ENCODE measurements at places on chromosomes 3 and 15.

DNA sequence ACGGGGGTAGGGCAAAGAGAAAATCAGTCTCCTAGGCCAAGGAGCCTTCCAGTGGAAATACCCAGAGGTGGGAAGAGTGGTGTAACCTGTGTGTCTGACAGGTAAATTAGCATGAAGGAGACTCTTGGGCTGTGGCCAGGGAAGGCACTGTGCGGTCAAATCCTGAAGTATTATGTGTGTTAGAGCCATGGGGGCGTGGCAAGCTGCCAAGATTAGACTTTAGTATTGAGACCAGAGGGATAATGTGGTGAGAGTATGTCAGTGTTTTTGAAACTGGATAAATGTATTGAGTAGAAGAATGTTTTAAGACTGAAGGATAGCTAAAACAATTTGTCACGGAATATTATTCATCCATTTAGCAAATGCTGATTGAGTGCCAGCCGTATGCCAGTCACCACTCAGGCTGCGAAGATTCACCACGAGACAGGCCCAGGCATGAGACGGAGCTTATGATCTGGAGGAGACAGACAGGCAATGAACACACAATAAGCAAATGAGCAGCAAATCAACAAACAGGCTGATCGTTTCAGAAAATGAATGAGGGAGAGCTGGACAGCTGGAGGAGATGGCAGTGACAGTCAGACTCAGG, 445.9 kb downstream of the MCTP2 start:
- DNase-seq = peak; percentile 78

DNA sequence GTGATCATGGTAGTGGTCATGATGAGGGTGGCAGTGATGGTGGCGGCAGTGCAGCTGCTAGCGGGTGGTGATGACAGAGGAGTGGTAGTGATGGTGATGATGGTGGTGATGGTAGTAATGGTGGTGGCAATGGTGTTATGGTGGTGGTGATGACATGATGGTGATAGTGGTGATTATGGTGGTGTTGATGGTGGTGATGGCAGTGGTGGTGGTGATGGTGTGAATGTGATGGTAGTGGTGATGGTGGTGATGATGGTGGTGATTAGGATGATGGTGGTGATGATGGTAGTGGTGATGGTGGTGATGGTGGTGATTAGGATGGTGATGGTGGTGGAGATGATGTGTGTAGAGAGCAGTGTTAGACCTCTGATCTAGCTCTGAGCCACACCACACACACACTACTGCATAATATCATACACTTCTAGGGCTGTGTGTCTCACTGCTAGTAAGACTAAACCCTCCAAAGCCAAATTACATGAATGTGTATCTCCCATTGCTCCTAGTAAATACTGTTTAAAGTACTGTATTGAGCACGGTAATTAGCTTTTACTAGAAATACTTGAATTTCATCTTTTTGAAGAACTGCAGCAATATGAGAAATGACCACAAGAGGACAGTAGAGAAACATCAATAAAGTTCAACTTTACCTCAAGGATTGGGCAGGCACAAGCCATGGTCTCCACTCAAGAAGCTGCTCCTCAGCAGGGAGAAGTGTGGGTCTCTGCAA, 28.8 kb downstream of the TMED3 start:
- no peak for DNase-seq

DNA sequence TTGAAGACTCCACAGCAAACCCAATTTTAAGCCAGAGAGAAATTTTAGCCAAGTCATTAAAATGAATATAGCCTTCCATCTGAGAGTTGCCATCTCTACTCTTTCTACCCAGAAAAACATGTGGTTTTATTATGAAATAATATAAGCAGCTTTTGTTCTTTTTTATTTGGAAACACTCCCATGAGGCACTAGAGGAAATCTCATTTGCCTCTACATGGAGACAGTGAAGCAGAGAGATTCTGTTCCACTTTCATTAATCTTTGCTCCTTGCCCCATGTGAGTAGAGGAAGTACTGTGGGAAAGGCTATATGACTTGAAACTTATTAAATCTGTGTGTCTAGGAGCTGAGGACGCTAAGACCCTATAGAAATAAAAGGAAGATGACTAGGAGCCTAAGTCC, 111.1 kb downstream of the P3H2 start:
- DNase-seq = no peak

GRCh38 chr15:53987480-53987879, 9.2 kb downstream of the UNC13C start:
- DNase-seq = no peak

DNA sequence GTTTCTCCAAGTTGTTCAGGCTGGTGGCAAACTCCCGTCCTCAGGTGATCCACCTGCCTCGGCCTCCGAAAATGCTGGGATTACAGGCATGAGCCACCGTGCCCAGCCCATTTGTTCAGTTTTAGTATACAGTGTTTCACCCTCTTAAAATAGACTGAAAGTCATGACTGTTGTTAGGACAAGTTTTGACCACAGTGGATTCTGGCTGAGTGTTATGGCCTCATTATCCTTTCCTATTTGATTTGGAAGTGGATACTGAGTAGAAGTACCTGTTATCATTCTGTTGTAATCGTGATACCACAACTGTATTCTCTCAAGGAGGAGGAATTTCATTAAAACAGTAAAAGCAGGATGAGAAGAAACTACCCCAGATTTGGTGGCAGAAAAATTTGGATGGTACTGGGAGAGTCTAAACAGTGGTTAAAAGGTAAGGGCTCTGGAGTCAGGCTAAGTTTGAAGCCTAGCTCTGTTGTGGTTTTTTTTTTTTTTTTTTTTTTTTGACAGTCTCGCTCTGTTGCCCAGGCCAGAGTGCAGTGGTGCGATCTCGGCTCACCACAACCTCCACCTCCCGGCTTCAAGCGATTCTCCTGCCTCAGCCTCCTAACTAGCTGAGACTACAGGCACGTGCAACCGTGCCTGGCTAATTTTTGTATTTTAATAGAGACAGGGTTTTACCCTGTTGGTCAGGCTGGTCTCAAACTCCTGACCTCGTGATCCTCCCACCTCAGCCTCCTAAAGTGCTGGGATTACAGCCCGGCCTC, 2.6 kb downstream of the MAP2K1 start:
- no peak for DNase-seq

DNA sequence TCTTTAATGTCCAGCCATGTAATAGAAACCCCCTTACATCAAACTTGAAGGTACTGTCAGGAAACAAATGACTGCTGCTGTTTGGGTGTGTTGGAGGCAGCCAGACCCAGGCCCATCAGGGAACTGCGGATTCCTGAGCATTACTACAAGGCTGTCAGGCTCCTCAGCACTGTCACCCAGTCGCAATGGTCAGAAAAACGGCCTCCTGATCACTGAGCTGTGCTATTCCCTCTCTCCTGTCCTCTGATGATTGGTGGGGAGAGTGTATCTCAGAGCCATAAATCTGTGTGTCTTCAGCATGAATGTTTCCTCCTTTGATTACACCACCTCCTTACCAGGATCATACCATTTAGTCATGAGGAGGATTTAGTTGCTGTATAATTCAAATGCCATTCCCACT, 135.2 kb upstream of the GADL1 start:
- DNase-seq = no peak

DNA sequence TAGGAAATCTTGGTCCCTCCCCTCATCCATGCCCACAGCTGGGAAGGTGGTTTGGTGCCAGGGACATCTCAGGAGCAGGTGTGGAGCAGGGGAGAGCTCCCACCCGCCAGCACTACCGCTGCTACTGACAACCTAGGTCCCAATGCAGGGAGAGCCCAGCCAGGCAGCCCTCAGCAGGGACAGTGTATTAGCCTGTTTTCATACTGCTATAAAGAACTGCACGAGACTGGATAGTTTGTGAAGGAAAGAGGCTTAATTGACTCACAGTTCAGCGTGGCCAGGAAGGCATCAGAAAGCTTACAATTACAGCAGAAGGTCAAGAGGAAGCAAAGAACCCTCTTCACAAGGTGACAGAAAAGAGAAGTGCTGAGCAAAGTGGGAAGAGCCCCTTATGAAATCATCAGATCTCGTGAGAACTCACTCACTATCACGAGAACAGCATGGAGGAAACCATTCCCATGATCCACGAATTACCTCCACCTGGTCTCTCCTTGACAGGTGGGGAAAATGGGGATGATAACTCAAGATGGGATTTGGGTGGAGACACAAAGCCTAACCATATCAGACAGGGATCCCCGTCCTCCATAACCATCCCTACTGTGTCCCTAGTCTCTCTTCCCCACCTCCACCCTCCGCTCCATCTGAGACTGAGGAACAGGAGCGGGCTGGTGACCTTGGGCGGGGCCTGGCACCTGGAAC, 218.6 kb downstream of the TBC1D2B start:
- DNase-seq = no peak

DNA sequence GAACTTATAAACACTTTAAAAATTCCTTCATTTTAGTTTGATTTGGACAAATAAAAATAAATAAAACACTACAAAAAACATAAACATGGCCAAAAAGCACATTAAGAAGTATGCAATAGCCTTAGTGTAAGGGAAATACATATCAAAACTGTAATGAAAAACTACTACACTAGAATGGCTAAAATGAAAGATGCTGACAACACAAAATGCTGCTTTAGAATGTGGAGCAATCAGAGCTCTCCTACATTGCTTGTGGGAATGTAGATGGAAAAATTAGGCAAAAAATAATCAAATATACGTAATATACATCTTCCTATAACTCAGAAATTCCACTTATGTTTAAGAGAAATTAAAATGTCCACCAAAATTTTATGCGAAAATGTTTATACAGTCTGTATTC, 96.2 kb downstream of the ABI3BP start:
- no peak for DNase-seq

DNA sequence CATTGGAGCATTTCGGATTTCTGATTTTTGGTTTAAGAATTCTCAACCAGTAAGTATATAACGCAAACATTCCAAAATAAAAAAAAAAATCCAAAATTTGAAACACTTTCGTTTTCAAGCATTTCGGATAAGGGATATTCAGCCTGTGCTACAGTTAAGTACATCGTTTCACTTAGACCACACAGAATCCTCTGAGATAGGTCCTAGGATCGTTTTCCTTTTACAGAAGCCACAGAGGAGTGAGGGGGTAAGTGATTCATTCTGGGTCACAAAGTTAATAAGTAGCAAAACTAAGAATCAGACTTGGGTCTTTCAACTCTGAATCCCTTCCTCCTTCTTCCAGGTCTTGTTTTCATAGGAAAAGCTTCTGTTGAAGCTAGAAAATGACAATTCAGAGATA, 249.3 kb downstream of the BBX start:
- DNase-seq = no peak

DNA sequence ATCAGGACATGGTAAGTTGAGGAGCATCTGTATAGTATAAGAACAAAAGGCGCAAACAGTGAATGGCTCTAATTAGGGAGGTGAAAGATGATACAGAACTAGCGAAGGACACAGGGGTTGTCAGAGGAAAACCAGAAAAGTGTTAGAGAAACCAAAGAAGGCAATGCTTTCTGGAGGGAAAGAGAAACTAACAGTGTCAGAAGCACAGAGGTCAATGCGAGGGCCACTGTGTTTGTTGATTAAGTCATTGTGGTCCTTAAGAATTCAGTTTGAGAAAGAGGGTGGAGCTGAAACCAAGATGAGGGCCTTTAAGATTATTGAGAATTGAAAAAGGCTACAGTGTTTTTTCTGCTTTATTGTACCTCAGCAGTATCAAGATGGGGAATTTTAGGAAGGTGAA, 28.8 kb downstream of the ATG7 start:
- no peak for DNase-seq

- no peak for DNase-seq
Observed at GRCh38 chr15:85475711-85476110, 95.3 kb downstream of the AKAP13 start.

- no peak for DNase-seq
Observed at GRCh38 chr15:82950746-82951370, 1.7 kb downstream of the HOMER2 start.

- no peak for DNase-seq
Observed at GRCh38 chr15:31101262-31102038, at the start of gene TRPM1. Gene TRPM1 (minus strand): TSS chr15:31101725. CDS start chr15:31081355, 20,370 bp downstream.

DNA sequence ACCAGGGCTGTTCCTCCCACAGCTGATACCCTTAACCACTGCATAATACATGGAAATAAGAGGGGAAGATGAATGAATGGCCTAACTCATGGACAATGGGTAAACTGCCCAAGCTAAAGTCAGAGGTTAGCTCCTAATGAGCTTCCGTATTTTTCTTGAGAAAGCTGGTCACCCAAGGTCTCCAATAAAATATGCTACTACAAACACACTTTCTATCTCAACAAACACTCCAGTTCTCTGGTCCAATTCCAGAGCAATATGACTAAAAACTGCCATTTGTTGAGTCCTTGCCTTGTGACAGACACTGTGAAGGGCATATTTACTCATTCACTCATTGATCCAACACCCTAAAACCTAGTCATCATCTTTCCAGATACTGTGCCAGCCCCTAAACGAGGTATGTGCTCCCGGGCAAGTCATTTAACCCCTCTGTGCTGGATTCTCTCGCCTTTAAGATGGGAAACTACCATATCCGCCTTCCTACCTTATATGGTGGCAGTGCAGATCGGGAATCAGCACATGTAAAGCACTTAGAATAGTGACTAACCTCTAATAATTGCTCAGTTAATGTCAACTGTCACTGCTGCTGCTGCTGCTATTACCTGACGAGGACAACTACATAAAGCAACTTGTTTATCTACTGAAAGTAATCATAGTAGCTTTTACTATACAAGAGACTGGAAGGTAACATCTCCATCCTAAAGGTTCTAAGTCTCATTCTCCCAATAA, 89.1 kb downstream of the XXYLT1 start:
- DNase-seq = no peak

All from NCI-H345 (cell line).